Stimulated activated CD4-positive, alpha-beta T cell treated with anti-CD3 and anti-CD28 coated beads, Interleukin-2, amount 100 ng/mL, for 48 hours (primary cell): ENCODE measurements at places on chromosomes 16 and 17.

DNA sequence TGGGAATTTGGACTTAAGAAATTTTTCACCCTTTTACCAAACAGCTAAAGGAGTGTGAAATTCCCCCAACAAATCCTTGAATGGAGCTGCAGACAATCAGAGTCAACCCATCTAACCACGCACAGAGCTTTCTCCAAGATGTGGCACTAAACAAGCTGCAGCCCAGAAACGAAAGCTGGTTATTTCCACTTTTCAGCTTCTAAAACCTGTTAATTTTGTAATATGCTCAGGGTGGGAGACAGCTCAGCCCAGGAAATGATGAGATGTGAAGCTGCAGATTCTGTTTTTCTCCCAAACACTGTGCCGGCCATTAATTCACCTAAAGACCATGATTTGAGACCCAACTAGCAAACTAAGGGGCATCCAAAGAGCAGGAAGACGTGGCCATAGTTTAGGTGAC is 33.2 kb upstream of the ABR start:
- DNase-seq, result no peak

DNA sequence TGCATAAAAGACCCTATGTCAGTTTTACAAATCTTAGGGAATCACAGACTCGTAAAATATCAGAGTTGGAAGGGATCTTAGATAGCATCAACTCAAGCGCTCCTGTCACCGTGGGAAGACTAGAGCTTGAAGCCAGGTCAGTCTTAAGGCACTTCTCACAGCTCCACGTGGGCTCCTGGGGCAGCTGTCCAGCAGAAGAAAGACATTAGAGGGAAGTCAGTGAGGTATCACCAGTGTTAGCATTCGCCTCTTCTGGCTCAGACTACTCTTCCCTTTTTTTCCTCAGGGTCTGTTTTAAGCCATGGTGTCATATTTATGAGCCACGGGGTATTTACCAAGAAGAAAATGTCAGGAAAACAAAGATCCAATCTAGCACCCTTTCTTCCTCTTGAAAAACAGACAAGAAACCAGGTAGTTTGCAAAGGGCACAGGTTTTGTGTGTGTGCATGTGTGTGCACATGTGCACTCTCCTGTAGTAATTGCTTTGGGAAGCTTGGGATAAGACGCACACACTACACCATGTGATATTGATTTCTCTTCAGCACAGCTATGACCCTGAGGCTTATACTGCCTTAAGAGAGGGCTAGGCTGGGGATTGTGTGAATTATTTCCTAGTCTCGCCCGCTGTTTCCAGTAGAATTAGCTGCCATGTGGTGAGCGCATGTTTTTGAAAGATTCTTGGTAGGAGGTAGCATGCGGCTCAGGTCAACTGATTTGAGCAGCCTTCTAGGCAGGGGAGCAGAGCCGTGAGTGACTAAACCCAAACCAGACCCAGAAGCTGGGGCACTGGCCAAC is 61.0 kb upstream of the ELAC2 start:
- no peak for DNase-seq

GRCh38 chr17:51479303-51479702 is 219.0 kb downstream of the UTP18 start:
- no peak for DNase-seq

- no peak for DNase-seq
These were observed 5.9 kb downstream of the AXIN1 start for GRCh38 chr16:346587-346986.

GRCh38 chr16:57372372-57373116 is at the start of gene CX3CL1:
Gene CX3CL1 (plus strand): TSS chr16:57372490. CDS start chr16:57372569, 79 bp downstream.
- DNase-seq, result no peak
